Motor neuron (in vitro differentiated cells): ENCODE measurements at places on chromosomes 5 and 9.

- no peak for ATAC-seq
Observed at GRCh38 chr5:33769968-33770367, 121.8 kb downstream of the ADAMTS12 start.

DNA sequence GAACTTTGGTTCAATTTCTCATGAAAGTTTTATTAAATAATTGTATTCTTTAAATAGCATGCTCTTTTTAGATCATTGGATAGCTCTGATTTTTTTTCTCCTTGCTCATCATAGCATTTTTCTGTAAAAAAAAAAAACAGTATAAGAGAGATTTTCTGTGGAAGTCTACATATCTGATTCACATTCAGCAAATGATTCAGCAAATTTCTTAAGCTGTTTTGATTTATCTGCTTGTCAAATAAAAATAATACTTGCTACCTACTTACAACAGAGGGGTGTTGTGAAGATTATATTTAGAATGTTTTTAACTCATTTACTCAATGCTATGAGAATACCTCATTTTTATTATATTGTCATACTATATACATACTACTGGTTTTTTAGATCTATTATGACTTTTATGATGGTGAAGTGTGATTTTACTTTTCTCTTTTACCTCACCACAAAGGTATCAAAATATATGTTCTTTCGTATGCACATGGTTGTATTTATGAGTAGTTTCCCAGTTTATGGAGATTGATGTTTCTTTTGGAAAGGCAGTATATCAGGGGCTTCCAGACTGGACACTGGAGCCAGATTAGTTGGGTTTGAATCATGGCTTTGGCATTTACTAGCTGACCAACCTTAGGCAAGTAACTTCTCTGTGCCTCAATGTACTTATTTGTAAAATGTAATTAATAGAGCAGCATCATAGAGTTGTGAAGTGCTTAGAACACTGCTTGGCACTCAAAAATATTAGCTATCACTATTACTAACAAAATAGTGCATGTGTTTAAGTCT, 25.5 kb downstream of the TNPO1 start:
- no peak for ATAC-seq

DNA sequence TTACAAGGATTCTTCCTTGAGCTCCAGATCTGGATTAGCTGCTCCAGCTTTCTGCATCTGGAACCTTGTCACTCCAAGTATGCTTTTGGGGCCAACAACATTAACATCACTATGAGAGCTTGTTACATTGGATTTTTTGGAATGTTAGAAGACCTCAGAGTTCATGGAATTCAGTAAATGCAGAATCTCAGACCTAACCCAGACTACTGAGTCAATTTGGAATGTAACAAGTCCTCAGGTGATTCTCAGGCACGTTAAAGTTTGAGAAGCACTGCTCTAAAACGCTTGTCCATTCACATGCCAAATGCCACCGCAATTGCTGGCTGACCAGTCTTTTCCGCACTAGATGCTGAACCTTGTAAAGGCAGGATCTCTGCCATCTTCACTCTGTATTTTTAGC, 251.4 kb upstream of the TRIM32 start:
- ATAC-seq: no peak

DNA sequence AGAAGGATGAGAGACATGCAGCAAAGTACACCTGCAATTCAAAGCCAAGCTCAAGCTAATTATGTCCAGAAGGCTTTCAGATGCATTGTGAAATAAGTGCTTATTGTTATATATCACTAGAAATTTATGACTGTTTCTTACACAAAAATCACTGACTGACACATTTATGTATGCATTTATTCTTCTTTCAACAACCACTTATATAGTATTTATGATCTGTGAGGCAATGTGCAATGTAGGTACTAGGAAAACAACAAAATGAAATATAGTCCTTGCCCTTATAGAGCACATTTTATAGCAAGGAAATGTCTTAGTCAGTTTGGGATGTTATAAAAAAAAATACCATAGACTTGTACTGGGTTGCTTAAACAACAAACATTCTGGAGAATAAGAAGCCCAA, 167.6 kb downstream of the YIPF5 start:
- ATAC-seq: no peak

- no peak for ATAC-seq
Observed at GRCh38 chr5:179777909-179778308, 15.9 kb upstream of the LTC4S start.
